ENCODE measurements at places on chromosomes 5 and 9.

- DNase-seq: no peak
Measured at GRCh38 chr5:138942066-138942465, 66.9 kb upstream of the LRRTM2 start.

GRCh38 chr9:89604729-89605464 lies at the start of gene GADD45G:
GADD45G (plus strand) TSS chr9:89605012; CDS start chr9:89605122, 110 bp downstream.
- DNase-seq: peak; percentile 87

- no peak for DNase-seq
Measured at GRCh38 chr5:136710834-136711233, 345.5 kb upstream of the TRPC7 start.

DNA sequence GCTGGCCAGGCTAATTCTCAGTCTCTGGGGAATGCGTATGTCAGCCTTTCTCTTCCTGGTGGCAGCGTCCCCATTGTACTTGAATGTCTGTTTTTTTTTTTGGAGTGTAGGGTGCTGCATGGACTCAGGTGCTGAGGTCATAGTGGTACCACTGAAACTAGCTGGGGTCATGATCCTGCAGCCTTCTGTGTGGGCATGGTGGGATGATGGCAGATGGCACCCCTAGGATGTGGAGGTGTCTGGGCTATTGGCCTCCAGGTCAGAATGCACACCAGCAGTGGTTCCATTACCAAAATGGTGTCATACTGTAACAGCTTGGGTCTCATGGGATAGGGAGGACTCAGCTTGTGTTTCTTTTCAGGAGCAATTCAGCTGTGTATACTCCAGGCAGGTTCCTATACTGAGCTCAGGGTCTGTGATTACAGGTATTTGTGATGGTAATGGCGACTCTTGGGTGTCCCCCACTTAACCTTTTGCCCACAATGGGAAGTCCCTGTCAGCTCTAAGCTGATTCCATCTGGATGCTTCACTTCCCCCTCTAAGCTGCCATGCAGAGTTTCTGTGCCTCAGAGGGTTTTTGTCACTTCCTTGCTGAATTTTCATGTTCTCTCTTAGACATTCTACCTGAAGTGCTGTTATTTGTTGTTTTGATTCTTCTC lies 17.9 kb downstream of the HSD17B4 start:
- DNase-seq: no peak

- DNase-seq: no peak
Measured at GRCh38 chr5:121640298-121640697, 211.4 kb upstream of the FTMT start.

- peak; percentile 82 for DNase-seq
Measured at GRCh38 chr9:120877276-120878034, 467 bp upstream of the PHF19 start.

- DNase-seq: no peak
Measured at GRCh38 chr5:56601641-56602071, 213.7 kb upstream of the MAP3K1 start.

- no peak for DNase-seq
Measured at GRCh38 chr9:86772635-86772993, 174.7 kb downstream of the GAS1 start.

- no peak for DNase-seq
Measured at GRCh38 chr9:22244139-22245011, 202.2 kb upstream of the DMRTA1 start.

GRCh38 chr5:96997265-96997859 lies 61.5 kb downstream of the LNPEP start:
- DNase-seq: no peak

GRCh38 chr9:22682961-22683699 lies 236.5 kb downstream of the DMRTA1 start:
- DNase-seq: no peak

- DNase-seq: no peak
Measured at GRCh38 chr9:81417299-81417675, 272.1 kb downstream of the TLE1 start.

DNA sequence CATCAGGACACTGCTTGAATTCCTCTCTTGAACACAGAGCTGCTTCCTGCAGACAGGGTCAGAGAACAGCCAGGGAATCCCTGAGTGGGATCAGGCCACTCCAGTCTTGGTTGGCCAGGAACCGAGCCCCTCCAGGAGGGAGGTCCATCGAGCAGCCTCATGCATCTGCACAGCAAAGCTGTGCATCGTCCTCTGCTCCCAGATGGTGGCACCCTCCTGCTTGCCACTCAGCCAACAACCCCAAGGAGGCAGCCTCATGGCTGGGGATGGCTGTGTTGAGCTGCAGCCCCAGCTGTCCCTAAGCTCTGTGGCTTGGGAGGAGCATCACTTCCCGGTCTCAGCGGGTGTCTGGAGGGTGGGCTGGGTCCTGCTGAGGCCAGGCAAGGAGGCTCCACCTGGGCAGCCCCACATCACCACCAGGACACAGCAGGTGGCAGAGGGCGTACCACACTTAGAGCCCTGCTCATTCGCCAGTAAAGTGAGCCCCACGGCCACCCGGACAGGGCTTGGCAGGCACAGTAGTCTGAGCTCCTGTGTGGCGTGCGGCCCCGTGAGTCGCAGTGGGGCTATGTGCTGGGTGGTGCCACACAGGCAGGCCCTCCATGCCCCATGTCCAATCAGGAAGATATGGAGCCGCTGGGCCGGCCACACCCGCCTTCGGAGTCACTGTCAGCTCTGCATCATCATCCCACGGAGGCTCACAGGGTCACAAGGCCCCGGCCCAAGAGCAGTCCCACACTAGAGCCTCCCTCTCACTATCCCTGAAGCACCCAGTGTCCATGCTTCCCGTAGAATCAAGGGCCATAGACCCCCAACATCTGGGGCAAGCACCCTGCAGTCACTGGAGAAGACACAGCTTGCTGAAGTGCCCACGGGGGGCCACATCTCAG lies 11.9 kb downstream of the LPCAT1 start:
- no peak for DNase-seq

DNA sequence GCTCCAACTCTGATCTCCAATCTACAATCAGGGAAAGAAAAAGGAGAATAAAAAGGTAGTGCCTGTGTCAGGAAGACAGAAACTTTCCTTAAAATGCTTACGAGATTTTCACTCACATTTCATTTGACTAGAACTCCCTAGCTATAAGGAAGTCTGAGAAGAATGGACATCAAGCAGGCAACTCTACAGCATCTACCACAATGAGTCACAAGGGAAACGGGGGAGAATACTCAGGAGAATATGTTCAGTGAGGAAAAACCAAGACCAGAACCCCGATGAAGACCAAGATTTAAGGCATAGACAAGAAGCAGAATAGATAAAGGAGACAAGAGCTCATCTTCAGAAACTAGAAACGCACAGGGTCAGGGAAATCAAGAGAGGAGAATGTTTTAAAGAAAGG lies 9.0 kb upstream of the SETD9 start:
- no peak for DNase-seq

- DNase-seq: peak; percentile 54
Measured at GRCh38 chr9:127919253-127919815, 2.5 kb upstream of the ST6GALNAC4 start.

- DNase-seq: no peak
Measured at GRCh38 chr9:83061990-83062650, 822 bp downstream of the RASEF start.

- DNase-seq: no peak
Measured at GRCh38 chr5:9540791-9541190, 5.1 kb downstream of the SEMA5A start.

DNA sequence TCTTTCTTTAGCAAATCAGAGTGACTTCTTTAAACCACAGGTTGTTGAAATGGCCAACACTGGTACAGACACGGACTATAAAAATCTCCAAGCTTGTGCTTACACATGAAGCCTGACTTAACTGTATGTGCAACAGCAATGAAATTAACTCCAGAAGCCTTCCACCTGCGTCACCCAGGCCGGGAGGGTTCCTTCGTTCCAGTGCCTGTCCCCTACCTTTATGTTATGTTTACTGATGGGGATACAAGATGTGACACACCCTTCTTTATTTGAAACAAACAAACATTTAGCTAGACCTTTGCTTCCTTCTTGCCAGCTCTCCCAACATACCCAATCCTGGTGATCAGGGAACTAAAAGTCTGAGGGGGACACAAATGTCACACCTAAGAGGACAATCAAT lies 66.0 kb downstream of the GOLPH3 start:
- no peak for DNase-seq

- no peak for DNase-seq
Measured at GRCh38 chr9:24218656-24219055, 327.0 kb downstream of the IZUMO3 start.
